ENCODE measurements at places on chromosomes 5 and 9.

- no peak for DNase-seq
Observed at GRCh38 chr9:134932171-134932570, 14.5 kb upstream of the FCN1 start.

- DNase-seq = no peak
Observed at GRCh38 chr9:7316166-7316795, 483.3 kb downstream of the DMAC1 start.

- DNase-seq = no peak
Observed at GRCh38 chr5:74196233-74196632, 444.3 kb downstream of the ENC1 start.

DNA sequence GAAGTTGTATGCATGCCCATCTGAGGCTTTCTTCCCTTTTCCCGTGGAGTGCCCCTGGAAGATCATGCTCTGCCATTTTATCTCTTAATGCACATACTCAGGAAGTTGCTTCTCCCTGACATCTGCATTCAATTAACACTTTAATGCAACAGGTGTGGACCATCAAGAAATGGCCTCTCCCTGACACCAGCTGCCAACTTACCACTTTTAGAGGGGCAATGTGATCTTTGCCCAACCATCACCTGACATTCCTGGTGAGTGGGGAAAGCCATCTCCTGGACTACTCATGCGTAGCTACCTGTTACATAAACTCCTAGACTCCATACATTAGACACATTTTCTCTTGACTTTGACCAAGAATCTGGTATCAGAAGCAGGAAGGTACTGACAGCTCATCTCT lies 1450.4 kb upstream of the CDH9 start:
- DNase-seq = no peak

- no peak for DNase-seq
Observed at GRCh38 chr5:158203261-158203660, 344.3 kb upstream of the CLINT1 start.

- DNase-seq = no peak
Observed at GRCh38 chr5:10994091-10994986, 233.3 kb upstream of the DAP start.

- DNase-seq = no peak
Observed at GRCh38 chr5:109003928-109004327, 256.2 kb downstream of the FER start.

DNA sequence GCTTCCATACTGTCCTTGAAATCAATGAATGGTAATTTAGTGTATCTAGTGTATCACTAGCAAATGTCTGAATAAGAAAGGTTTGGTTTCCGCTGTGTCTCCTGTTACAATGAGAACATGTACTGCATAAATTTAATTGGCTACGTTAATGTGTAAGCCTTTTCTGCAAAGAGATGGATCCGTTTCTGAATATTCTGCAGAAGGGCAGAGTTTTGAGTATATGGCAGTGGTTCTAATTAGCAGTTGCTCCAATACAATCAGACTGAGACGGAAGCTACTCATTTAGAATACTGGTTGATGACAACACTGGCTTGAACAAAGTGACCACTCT lies 555 bp upstream of the PCDHGC4 start:
- DNase-seq = no peak

DNA sequence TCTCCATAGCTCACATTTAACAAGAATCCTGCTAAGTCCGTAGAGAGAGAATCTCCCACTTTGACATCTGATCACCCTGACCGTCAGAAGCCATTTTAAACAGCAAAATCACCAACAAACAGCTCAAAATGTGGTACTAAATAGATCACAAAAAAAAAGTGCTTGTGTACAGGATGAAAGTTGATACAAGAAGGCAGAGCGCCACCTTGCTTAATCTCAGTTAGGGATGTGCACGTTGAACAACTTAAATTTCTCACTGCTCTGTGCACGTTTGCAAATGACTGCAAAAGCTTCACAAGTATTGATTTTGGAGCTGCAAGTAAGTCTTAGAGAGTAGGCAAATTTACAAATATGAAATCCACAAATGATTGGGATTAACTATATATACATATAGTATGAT lies 63.1 kb upstream of the NREP start:
- DNase-seq = no peak

GRCh38 chr5:147037515-147038205 lies 159.1 kb upstream of the PPP2R2B start:
- no peak for DNase-seq

- no peak for DNase-seq
Observed at GRCh38 chr5:61333954-61334867, 2.2 kb downstream of the ZSWIM6 start.

DNA sequence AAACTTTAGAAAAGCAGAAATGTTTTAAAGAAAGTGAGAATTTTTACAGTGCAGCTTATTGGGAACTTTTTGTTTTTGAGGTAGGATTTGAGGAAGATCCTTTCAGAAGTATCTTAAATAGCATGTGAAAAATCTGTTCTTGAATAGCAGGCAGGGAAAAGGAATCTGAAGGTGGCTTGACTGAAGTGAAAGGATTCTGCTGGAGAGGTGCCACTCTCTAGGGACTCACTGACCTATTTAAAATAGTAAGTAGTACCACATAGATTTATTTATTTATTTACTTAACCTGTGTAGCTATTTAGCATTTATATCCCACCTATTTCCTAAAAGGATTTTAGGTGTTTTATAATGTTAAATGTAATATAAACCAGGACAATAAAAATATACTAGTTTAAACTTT lies 69.1 kb downstream of the NIPBL start:
- no peak for DNase-seq

GRCh38 chr9:20361656-20362570 lies 260.4 kb downstream of the MLLT3 start:
- no peak for DNase-seq

- DNase-seq = no peak
Observed at GRCh38 chr5:120380644-120381043, 83.5 kb upstream of the PRR16 start.

DNA sequence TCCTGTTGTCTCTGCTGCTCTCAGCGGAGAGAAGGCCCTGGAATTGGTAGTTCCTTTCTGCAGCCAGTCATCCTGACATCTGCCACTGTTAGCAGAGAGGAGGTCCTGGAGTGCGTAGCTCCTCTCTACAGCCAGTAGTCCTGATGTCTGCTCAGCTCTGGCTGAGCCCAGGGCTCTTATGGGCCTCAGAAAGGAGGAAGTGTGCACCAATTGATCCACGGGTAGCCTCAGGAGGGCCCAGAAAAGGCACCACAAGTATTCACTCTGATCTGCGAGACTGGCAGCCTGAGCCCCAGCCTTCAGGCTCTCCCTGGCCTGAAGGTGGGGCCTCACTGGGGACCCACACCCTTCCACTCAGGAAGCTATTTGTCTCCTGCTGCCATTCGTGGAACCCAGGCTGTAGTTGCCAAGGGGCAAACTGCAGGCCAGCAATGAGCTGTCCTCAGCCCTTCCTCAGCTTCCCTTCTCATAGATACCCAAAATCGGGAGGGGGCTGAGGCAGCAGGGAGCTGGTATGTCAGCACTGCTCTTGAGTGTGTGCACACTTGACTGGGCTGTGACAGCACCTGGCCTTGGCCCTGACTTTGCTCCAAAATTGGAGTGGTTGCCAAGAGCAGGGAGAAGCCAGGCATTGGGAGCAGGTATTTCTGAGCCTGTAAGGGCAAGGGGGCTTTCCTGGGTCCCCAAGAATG lies 1049.5 kb upstream of the ACO1 start:
- DNase-seq = no peak

GRCh38 chr5:95644351-95645042 lies 2.1 kb upstream of the RFESD start:
- no peak for DNase-seq

GRCh38 chr5:81830596-81830995 lies 79.7 kb upstream of the SSBP2 start:
- no peak for DNase-seq

DNA sequence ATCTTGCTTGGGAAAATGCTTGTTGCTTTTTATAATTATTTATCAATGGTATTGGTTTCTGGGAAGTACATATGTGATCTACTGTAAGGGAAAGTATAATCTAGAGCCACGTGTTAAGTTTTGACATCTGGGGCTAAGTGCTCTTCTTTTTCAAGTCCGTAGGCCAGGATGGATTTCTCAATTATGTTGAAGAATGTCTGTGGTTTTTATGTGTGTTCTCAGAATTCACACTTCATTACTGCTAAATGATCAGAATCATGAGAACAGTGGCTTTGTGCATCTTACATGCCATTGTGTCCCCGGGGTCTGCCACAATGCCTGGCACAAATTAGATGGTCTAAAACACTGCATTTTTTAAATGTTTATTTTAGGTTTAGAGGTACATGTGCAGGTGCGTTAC lies 14.5 kb upstream of the AUH start:
- DNase-seq = no peak

- DNase-seq = no peak
Observed at GRCh38 chr9:133060417-133060841, 1.4 kb upstream of the CEL start.

GRCh38 chr5:83857341-83857740 lies 136.7 kb upstream of the HAPLN1 start:
- no peak for DNase-seq

DNA sequence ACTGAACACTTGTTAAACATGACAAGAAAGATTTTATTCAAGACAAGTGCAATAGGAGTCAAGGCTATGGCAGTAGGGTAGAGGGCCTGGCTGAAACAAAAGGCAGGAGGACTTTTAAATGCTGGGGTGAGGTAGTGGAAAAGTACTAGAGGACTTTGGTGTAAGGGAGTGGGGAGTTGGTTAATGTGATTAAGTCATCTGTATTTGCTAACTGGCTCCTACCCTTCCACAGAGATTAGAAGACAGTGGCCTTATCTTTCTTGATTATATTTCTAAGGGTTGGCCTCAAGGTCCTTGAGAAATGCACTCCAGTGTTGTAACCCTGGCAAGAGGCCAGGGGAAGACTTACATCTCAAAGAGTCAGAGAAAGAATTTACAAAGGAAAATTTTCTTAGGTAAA lies 160.2 kb upstream of the FTMT start:
- no peak for DNase-seq
